ENCODE measurements at places on chromosomes 3 and 15. TPM values are rescaled to one million over a fixed set of nuclear protein-coding genes. Genes with fewer than 3 reads are reported as not detected.

The CCR8 gene
- not detected for total RNA-seq

DNA sequence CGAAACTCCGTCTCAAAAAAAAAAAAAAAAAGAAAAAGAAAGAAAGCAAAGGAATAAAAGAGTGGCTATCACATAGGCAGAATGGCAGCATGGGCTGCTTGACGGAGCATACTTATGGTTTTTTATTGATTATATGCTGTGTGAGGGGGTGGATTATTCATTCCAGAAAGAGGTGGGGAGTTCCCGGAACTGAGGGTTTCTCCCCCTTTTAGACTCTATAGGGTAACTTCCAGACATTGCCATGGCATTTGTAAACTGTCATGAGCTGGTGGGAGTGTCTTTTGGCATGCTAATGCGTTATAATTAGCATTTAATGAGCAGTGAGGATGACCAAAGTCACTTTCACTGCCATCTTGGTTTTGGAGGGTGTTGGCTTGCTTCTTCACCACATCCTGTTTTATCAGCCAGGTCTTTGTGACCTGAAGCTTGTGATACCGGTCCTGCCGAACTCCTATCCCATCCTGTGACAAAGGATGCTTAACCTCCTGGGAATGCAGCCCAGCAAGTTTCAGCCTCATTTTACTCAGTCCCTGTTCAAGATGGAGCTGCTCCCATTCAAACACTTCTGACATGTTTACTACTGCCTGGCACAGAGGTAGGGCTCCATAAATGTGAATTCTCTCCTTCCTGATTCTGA, 15.8 kb upstream of the ABHD17C start:
- no peak for DNase-seq

GRCh38 chr3:57120451-57121174, 44.5 kb downstream of the IL17RD start:
- no peak for DNase-seq

DNA sequence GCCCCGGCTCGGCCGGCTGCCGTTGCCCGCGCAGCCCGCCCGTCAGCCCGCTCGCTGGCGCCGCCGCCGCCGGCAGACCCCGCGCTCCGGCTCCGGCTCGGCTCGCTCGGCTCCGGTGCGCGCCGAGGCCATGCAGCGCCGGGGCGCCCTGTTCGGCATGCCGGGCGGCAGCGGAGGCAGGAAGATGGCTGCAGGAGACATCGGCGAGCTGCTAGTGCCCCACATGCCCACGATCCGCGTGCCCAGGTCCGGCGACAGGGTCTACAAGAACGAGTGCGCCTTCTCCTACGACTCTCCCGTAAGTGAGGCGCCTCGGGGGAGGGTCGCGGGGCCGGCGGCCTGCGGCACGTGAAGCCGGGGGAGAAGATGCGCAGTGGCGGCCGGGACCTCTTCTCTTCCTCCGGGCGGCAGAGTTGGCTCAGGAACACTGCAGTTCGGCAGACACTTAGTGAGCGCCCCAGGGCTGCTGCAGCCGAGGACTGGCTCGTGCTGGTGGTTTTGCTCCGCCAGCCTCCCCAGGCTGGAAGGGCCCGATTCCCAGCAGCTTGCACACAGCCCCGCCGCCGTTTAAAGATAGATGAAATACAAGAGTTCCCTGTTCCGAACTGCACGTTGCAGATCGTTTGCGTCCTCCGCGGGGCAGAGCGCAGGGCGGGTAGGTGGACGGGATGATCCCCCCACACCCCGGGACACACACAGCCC, 407 bp downstream of the USP13 start:
- DNase-seq = peak; percentile 72

The FOXL2NB gene
- 1.9 TPM for total RNA-seq

The CFAP92 gene
- total RNA-seq = 2.5 TPM

DNA sequence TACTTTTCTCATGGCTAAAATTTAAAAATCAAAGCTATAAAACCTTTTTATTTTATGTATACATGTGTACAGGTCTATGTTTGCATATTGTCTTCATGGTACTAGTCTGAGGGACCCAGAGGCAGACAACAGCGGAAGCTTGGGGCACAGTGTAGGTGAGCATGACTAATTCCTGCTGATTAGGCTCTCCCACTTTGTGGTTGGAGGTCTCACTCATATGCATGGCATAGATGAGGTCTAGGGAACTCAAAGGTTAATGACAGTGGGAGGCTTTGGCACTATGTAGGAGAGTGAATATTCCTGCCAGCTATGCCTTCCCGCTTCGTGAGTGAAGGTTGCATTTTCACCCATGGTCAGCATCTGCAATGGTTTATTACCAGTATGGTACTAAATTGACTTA, 47.5 kb upstream of the AADACL2 start:
- no peak for DNase-seq

- DNase-seq = no peak
Measured at GRCh38 chr3:191005790-191006189, 143.3 kb upstream of the GMNC start.

- no peak for DNase-seq
Measured at GRCh38 chr3:115525731-115526130, 97.6 kb upstream of the GAP43 start.

DNA sequence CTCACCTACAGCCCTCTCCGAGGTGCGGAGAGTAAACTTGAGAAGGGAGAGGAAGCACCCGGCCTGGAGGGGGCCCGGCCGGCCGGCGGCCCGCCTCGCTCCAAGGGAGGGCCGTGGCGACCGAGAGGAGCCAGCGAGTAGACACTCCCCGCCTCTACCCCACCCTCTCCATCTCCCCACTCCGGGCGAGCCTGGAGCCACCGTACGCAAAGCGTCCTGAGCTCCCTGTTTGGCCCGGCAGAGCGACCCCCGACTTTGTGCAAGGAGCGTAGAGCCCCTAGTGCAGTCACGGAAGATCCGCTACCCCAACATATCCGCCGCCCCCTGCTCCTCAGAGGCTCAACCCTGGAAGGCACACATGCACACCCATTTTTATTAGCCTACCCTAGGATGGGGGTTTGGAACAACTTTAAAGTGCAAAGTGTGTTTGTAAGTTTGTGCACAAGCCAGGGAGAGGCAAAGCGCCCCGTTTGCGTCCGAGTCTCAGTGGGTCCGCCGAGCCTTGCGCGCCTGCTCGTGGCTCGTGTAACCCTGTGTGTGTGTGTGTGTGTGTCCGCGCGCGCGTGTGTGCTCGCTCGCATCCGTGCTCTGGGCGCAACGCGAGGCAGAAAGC, 508 bp upstream of the SMAD6 start:
- DNase-seq = no peak

- DNase-seq = no peak
Measured at GRCh38 chr15:92049290-92049989, 195.9 kb downstream of the SLCO3A1 start.

- DNase-seq = no peak
Measured at GRCh38 chr15:74394090-74394846, 26.8 kb upstream of the CYP11A1 start.

- DNase-seq = no peak
Measured at GRCh38 chr15:68374168-68374745, 57.7 kb downstream of the ITGA11 start.

- DNase-seq = no peak
Measured at GRCh38 chr3:187789872-187790271, 44.6 kb upstream of the BCL6 start.

- no peak for DNase-seq
Measured at GRCh38 chr15:84982301-84982920, 755 bp downstream of the PDE8A start.

The RYR3 gene
- total RNA-seq = 62.5 TPM

DNA sequence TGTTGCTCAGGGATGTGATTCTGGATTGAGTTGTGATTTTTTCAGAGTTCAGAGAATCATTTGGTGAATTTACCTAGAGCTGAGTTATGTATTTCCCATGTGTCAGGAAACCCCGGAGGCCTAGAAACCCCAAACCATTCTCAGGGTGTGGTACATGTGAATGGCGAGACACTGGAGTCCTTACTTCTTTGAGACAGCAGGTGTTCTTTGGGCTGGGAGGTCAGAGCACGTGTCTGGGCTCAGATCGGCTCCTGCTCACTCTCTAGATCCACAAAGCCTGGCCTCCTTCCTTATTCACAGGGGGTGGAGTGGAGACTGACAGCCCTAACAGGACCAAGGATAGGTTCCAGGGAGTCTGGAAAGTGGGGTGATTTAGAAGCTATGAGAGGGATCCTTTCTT, 145.8 kb downstream of the CHDH start:
- DNase-seq = no peak
